ENCODE measurements at places on chromosomes 1 and 21.

GRCh38 chr21:43850728-43851295, 14.2 kb upstream of the AGPAT3 start:
- ATAC-seq: no peak

DNA sequence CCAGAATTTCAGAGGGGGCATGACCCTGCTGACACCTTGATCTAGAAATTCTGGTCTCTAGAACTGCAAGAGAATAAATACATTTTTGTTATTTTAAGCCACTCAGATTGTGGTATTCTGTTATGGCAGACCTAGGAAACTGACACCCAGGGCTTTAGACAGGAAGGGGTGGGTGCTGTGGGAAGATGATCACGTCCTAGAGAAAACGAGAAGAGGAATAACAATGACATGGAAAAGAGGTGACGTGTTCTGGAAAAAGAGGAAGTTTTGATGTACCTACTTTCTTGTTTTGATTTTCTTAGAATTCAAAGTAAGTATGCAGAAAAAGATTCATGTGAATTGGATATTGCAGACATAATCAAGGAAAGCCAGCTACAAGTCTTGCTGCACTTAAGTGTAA, 232.9 kb upstream of the RUNX1 start:
- ATAC-seq: no peak

GRCh38 chr1:244192325-244192724, 141.2 kb downstream of the ZBTB18 start:
- no peak for ATAC-seq

DNA sequence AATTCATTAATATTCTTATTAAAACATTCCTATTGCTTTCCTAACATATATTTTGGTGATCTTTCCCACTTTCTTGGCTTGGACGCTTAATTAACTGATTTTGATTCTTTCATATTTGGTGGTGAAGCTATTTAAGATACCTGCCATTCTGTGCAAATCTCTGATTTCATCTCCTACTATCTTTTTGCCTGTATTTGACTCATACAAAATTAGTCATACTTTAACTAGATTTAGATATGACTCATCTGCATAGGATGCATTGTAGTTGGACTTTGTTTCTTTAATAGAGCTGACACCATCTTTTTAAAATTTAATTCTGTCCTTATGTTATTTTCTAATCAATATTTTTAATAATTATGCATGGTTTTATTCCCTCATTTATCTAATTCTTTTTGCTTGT, 93.8 kb upstream of the PLPPR4 start:
- no peak for ATAC-seq

GRCh38 chr21:36513430-36513829, 33.5 kb upstream of the CLDN14 start:
- no peak for ATAC-seq

DNA sequence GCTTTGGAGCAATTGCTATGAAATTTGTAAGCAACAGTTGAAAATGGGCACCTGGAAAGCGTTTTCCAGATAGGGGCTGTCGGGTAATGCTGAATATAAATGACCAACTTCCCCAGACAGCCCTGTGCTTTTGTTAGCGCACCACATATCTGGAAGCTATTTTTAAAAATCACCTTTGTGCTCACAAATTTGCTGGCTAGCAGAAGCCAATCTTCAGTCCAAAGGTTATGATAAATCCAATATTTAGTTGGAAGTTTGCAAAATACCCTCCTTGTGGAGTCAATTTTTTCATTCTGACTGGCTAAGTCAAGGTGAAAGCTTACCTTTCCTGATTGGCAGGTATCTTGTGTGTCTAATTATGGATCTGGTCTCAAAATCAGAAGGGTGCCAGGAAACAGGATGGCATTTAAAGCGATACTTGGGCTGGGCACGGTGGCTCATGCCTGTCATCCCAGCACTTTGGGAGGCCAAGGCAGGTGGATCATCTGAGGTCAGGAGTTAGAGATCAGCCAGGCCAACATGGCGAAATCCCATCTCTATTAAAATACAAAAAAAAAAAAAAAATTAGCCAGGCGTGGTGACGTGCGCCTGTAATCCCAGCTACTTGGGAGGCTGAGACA, 124.1 kb upstream of the AJAP1 start:
- no peak for ATAC-seq

DNA sequence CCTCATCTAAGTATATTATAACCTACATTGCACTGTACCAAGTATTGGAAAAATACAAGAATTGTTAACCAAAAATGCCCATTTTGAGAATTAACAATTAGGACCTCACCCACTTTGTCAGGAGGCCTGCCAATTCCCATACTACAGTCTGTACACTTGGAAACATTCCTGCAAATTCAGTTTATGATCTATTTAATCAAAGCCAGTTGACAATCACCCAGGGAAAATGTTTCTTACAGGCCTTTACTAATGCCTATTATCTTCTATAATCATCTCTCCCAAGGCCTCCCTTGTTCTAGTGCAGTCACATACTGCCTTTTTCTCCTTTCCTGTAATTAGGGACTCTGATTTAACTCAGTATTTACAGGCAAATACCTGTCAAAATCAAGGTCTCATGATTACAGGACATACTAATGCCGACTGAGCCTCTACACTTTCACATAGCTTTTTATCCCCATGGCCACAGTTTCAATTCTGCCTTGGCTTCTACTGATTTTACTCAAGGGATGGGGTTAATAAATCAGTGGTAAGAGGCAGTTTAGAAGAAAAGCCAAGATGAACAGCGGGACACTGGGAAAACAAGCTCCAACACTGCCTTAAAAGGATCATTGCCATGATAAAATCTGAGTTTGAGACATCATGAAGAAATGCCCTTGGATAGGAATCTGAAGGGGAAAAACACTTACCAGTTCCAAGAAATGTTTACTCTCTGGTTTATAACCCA, 338.7 kb downstream of the VAV3 start:
- no peak for ATAC-seq
